ENCODE measurements at places on chromosomes 2 and 18. TPM values are rescaled to one million over a fixed set of nuclear protein-coding genes. Genes with fewer than 3 reads are reported as not detected.

DNA sequence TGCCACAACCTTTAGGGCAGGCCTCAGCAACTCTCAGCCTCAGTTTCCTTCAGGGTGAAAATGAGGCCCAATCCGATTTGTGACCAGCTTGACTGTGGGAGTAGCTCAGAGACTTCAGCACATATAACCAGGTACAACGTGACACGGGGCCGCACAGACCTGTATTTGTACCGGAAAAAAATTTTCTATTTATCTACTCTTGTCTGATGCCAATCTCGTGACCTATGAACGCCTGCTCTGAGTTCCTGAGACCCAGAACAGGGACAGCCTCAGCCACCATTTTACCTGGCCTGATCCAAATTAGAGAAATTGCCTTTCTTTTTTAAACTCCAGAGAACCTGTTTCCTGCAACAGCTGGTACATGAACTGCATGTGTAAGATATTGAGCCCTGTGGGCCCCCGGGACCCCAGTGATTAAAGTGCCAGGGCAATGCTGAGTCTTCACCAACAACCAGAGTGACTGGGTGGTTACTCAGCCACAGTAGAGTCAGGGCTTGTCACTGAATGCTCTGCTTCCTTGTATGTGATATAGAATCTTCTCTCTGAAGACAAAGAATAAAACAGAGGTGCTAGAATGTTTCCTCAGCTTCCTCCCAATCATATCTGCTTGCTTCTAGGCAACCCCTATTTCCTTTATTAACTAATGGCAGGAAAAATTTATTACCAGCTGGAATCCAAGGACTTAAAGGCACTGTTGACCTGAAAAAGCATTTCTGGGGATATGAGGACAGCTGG lies 47.8 kb upstream of the FZD7 start:
- no peak for DNase-seq
- no peaks in the 10 kb centered on the region for H3K27me3 ChIP-seq
- H3K27ac ChIP-seq = no peak overlapping the region
- no peak overlapping the region for H3K4me3 ChIP-seq
- H3K4me1 ChIP-seq = no peaks in the 10 kb centered on the region
- H3K36me3 ChIP-seq = no peaks in the 10 kb centered on the region

GRCh38 chr2:240637116-240637900 lies 12.0 kb downstream of the GPR35 start:
- no peaks in the 10 kb centered on the region for H3K4me1 ChIP-seq
- H3K4me3 ChIP-seq = no peak overlapping the region
- H3K36me3 ChIP-seq = no peaks in the 10 kb centered on the region
- H3K27me3 ChIP-seq = no peaks in the 10 kb centered on the region

- no peaks in the 10 kb centered on the region for H3K36me3 ChIP-seq
- no peaks in the 10 kb centered on the region for H3K27me3 ChIP-seq
- no peaks in the 10 kb centered on the region for H3K4me1 ChIP-seq
- DNase-seq = no peak
- no peak overlapping the region for H3K4me3 ChIP-seq
Measured at GRCh38 chr2:226461981-226462380, 337.6 kb downstream of the IRS1 start.

- H3K4me3 ChIP-seq = no peak overlapping the region
- no peaks in the 10 kb centered on the region for H3K36me3 ChIP-seq
- no peak for DNase-seq
Measured at GRCh38 chr2:181789827-181790448, 101.6 kb upstream of the ITPRID2 start.

Gene TXNDC2
- not detected for total RNA-seq

Gene EFHD1
- 102 TPM for total RNA-seq

DNA sequence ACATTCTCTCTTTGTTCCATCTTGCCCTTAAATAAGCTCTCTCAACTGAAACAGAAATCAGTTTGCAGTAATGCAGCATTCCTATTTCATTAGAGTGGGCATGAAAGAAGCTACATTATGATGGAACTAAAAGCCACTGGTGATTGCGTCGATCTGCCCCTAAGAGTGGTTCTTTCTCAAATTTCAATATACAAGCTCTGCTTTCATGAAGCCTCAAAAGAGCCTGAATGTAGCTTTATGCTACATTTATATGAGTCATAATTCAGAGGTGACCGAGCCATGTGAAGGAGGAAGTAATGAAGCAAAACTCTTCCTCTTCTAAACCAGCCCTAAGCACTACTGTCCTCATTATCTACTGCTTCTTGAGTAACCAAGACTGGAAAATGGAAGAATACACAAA lies 64.8 kb upstream of the CYTIP start:
- H3K4me3 ChIP-seq = no peak overlapping the region
- no peaks in the 10 kb centered on the region for H3K36me3 ChIP-seq
- no peaks in the 10 kb centered on the region for H3K4me1 ChIP-seq
- H3K27ac ChIP-seq = no peak overlapping the region
- DNase-seq = no peak

DNA sequence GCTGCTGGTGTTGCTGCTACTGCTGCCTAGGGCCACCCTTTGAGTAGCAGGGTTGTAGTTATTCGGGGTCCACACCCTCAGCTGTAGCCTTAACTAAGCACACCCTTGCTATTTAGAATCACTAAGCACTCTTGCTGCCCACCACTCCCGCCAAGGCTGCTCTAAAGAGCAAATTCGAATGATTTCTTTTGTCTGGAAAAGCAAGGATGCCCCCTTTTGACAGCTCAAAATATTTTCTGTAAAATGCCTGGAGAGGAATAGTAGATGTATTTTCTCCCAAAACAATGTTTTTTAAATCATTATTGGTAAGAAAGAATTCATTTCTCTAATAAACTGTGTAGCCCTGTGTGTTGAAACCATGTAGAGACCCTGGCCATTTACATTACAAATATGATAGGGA lies 80.8 kb upstream of the PAPOLG start:
- H3K36me3 ChIP-seq = no peaks in the 10 kb centered on the region
- H3K4me1 ChIP-seq = no peaks in the 10 kb centered on the region
- no peak overlapping the region for H3K27ac ChIP-seq

GRCh38 chr18:12500986-12501385 lies 93.3 kb downstream of the PRELID3A start:
- no peak overlapping the region for H3K4me3 ChIP-seq
- H3K36me3 ChIP-seq = no peaks in the 10 kb centered on the region
- H3K27me3 ChIP-seq = no peaks in the 10 kb centered on the region
- H3K4me1 ChIP-seq = no peaks in the 10 kb centered on the region

GRCh38 chr2:10079266-10079869 lies 843 bp downstream of the CYS1 start:
- H3K36me3 ChIP-seq = no peaks in the 10 kb centered on the region
- peak; percentile 69 for DNase-seq
- peaks cover 9% of the 10 kb centered on the region for H3K4me1 ChIP-seq
- peak overlapping the region; percentile 72 for H3K4me3 ChIP-seq

DNA sequence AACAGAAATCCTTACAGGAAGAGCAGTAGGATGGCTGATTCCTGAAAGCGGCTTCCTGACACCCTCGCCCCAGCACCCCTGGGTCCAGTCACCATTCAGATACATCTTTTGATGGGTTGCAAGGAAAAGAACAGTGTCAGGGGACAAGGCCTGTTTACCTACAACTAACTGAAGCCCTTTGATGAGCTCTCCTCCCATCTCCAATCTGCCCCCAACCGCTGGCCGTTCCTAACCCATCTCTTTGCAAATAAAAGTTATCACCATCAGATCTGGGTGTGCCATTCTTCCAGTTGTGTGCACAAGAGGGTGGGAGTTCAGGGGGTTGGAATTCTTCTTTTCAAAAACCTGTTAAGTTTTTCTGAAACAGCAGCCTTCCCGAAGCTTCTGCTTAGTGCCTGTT lies 48.9 kb downstream of the ARL4C start:
- no peak overlapping the region for H3K27ac ChIP-seq
- no peaks in the 10 kb centered on the region for H3K4me1 ChIP-seq

DNA sequence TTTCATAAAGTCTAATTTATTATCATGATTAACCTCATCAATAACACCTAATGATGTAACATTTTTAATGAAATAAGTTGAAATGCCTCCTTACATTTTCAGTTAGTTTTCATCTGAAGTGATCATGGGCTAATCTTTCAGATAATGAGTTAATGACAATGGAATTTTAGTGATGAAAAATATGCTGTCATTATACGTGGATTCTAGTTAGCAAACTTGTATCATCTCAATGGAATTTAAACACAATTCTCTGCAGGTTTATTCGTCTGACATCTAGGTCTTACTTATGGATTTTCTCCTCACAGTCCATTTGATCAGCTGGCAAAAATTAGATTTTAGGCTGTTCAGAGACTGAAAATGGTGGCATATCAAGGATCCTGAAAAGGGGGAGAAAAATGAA lies 885.0 kb downstream of the SLC4A3 start:
- H3K36me3 ChIP-seq = no peaks in the 10 kb centered on the region
- no peak overlapping the region for H3K27ac ChIP-seq
- no peaks in the 10 kb centered on the region for H3K4me1 ChIP-seq

- H3K27me3 ChIP-seq = no peaks in the 10 kb centered on the region
- H3K27ac ChIP-seq = no peak overlapping the region
- no peaks in the 10 kb centered on the region for H3K4me1 ChIP-seq
- H3K36me3 ChIP-seq = no peaks in the 10 kb centered on the region
- DNase-seq = no peak
Measured at GRCh38 chr2:128799730-128800129, 481.1 kb upstream of the HS6ST1 start.

GRCh38 chr2:46699934-46700256 lies 215.7 kb downstream of the MCFD2 start:
- H3K4me1 ChIP-seq = peaks cover under 1% of the 10 kb centered on the region
- H3K27ac ChIP-seq = peak overlapping the region; percentile 98
- no peaks in the 10 kb centered on the region for H3K36me3 ChIP-seq
- no peak for DNase-seq
